ENCODE measurements at places on chromosomes 11 and 22.

DNA sequence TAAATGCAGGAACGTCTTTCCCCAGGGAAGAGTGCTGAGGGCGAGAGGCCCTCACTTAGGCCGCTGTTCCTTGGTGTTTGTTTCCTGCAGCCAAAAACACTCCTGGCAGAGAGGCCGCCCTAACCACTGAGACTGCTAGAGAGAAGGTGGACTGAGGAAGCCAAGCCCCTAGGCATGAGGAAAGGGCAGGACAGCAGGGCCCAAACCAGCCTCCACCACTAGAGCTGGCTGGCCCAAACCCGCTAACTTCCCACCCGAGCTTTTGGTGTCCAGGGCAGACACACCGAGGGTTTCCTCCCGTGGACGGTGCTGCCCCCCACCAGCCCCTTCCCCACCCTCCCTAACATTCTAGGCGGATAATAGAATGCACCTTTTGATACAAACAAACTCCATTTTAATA lies 6.0 kb downstream of the FGF19 start:
- no peak for DNase-seq

DNA sequence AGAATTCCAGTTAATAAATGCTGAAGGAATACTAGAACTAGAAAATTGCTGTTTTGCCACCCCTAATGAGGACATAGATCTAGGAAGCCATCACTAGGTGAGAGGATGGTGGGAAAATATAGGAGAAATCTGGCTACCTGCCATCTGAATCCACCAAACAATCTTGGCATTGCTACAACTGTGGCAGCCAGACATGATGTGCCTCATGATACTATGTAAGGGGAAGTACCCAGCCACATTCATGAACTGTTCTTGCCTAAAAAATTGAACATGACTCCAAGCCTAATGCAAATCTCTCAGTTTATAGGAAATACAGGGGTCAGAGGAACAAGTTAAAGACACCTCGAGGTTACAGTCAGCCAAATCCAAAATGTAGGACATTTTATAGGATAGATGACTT lies 72.8 kb downstream of the SFI1 start:
- no peak for DNase-seq

DNA sequence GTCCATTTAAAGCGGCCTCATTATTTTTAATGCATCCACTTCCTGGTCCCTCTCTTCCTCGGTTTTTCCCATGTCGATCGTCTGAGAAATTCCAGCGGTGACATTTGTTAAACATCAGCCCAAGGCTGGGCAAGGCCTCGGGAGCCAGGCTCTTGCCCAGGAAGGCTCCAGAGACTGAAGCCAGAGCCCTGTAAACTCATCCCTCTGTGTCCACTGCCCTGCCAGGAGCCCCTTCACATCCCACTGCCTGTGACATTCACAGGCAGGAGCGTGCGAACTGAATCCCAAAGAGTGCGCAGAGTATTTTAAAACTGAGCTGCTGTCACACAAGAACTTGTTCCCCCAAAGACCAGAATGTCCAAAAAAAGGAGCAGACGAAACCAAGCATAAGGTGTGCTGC lies 56.5 kb upstream of the ANO1 start:
- DNase-seq = no peak

DNA sequence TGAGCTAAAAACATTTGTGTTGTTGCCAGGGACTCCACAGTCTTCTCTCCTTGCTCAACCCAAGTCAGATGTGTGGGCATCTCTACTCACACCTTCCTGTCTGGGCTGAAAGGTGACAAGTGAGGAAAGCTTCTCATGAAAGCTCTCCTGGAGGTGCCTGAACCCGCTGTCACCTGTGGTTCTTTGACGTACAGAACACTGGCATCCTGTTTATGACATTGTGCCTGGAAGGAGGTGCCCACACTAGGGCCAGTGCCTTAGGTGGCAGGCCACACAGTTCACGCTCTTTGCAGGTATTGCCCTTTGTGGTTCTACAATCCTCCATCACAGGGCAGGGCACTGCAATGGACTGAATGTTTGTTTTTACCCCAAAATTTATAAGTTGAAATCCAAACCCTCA lies 108.5 kb downstream of the CD44 start:
- DNase-seq = no peak

DNA sequence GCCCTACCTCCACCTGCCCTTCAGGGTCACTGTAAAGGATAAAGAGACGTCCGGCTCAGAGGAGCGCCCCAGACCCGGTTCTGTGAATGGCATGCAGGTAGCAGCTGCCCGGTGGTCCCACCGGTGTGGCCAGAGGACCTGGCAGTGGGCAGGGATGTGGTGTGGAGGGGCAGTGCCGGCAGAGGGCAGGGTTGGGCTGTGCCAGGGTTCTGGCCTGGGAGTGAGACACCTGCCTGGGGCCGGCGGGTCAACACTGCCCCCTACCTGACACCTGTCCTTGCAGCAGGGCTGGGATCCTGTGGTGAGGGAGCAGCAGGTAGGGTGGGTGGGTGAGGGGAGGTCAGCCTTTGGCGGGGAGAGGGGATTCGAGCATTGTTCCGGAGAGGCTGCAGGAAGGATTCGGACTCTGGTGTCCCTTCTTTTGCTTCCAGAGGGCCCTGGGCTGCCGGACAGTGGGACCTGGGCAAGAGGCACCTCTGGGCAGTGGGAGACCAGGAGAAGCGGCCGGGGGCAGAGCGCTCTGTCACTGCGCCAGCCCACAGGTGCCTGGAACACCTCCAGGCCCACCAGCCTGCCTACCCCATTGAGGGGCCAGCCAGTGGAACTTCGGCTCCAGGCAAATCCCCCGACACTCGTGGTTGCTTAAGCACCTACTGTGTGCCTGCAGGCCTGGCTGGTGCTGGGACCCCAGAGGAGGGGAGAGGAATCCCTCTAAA lies 1.6 kb upstream of the PHLDA2 start:
- DNase-seq = no peak

DNA sequence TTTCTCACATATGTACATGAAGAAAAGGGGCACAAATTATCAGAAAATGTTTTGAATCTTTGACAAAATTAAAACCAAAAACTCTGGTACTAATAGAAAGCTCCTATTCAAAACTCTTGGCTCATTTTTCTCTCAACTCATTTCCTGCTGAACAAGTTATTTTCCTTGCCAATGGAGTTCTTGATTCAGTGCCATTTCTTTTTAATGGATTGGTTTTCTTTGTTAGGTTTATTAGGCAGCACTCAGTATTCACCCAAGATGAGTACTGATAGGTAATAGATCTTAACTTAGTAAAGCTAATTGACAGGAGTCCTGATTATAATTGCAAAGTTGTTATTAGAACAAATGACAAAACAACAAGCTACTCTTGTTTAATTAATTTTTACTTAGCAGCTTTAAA lies 279.4 kb upstream of the PDGFD start:
- DNase-seq = no peak

DNA sequence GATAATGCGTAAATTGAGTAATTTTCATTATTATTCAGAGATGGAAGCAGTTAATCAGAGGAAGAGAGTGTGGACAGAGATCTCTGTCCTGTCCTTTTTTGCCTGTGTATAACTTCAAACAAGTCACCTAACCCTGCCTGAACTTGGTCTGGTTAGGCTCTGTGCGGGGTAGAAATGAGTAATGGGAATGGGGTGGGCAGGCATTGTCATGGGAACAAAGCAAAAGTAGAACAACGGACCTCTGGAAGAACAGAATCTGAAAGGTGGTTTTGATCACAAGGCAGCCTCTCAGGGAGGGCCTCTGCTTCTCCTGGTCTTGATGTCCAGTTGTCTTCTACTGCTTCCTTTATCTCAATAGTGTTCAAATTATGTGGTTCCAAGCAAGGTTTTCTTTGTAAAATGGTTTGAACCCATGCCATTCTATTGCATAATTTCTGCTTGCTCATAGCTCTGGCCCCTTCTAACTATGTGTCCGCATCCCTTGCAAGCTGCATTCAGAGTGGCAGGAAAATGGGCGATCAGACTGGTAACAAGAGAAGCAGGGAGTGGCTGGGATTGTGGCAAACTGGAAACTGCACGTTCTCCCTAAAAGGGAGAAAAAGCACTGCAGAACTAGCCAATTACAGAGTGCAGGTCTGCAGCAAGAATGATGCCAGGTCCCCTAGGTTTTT lies 76.1 kb downstream of the PRR5L start:
- DNase-seq = no peak

GRCh38 chr11:41497974-41498373 lies 38.5 kb upstream of the LRRC4C start:
- no peak for DNase-seq

GRCh38 chr11:702462-703461 lies 3.3 kb upstream of the EPS8L2 start:
- no peak for DNase-seq

DNA sequence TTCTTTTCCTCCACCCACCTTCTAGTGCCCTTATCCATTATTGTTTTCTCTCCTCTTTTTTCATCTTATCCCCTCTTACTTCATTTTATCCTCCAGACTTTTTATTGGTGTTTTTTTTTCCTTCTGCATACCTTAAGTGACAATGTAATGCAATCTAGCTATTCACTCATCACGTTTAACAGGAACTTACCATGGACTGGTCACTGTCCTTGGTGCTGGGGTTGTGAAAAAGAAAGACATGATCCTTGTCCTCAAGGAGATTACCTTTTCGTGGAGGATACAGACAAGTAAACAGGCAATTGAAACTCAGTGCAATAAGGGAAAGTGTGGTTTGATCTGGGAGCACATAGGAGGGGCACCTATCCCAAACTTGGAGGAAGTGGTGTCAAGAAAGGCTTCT lies 20.7 kb downstream of the SYT9 start:
- no peak for DNase-seq

DNA sequence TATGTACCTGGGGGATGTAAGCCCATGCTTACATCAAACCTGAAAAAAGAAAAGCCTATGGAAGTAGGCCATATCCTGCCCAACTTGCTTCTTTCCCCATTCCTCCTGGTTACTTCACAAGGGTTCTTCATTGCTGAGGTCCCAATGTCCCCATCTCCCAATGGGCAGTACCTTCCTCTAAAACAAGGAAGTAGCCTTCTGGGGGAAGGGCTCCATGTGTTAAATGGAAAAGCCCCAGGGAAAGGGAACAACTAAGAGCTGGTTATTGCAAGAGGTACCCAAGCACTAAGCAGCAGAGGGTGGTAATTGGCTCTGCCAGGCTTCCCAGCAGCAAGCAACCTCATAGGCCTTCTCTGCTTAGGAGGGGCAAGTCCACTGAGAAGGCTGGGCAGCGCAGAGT lies 11.3 kb downstream of the TMEM216 start:
- no peak for DNase-seq

- no peak for DNase-seq
These were observed 424.6 kb downstream of the BUD13 start for GRCh38 chr11:116348226-116348625.

GRCh38 chr11:34214961-34215805 lies 109.8 kb downstream of the NAT10 start:
- DNase-seq = no peak

GRCh38 chr22:22536515-22536914 lies 16.4 kb upstream of the ZNF280A start:
- DNase-seq = no peak

DNA sequence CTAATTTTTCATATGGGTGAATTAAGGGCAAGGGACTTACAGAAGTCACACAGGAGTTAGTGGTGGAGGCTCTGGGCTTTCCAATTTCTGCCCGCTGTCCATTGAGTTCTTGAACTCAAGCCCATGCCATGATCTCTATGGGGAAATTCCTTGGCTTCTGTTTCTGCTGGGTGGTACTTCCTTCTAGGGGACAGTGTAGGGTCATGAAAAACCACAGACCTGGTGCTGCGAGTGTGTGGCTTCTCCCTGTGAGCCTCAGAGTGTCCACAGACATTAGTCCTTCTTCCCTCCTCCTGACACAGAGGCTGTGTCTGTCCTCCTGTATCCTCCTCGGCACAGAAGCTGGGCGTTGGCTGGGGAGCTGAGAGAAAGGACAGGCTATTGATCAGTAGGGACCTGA lies 6.3 kb upstream of the SEZ6L start:
- no peak for DNase-seq

GRCh38 chr11:77886401-77886800 lies 65.5 kb downstream of the AAMDC start:
- no peak for DNase-seq

- no peak for DNase-seq
These were observed 4.2 kb upstream of the SYT7 start for GRCh38 chr11:61585115-61585514.

- no peak for DNase-seq
These were observed 104.4 kb downstream of the MICAL2 start for GRCh38 chr11:12214751-12215150.

GRCh38 chr11:61747192-61747966 lies 5.1 kb upstream of the MYRF start:
- no peak for DNase-seq

GRCh38 chr22:36352803-36353507 lies 34.8 kb downstream of the MYH9 start:
- no peak for DNase-seq

GRCh38 chr11:64633555-64634159 lies 42.6 kb downstream of the SLC22A12 start:
- DNase-seq = no peak

- no peak for DNase-seq
These were observed at the start of gene OLFML1 for GRCh38 chr11:7485186-7486097. Gene OLFML1, plus strand, starts transcription at chr11:7485506. Its CDS starts 370 bp downstream, at chr11:7485876.

- DNase-seq = no peak
These were observed 235.8 kb upstream of the CCDC90B start for GRCh38 chr11:83521647-83522596.

- no peak for DNase-seq
These were observed 14.7 kb downstream of the MGAT3 start for GRCh38 chr22:39471381-39472141.

DNA sequence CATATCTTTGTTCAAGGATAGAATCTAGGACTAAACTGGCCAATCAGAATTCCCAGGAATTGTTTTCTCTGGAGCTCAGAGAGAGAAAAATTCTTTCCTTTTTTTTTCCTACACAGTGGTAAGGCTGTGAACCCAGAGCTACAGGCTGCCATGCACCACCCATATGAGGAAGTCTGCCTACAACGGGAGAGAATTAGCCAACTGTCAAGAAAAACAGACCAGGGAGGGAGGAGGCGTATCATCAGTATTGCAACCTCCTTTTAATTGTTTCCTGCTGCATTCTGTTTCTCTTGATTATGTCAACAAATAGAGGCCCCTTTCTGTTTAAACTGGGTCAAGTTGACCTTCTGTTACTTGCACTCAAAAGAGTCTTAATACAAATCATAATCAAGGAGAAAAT lies 176.5 kb upstream of the UBASH3B start:
- no peak for DNase-seq

DNA sequence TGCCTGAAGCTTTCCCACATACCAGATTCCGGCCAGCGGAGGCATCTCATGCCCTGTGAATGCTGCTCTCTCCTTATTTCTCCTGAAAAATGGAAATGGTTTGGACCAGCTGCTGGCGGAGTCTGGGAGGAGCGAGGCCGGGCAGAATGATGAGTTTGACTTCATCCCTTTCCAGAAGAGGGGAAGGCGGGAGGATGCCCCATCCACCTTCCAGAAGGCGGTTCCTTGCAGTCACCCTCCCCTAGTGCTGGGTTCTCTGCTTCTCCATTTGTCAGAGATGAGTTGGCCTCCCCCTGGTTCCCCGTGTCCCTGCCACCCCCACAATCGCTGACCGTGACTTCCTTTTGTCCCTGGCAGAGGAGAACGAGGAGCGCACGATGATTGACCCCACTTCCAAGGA lies 75.6 kb downstream of the PARVB start:
- DNase-seq = no peak

- no peak for DNase-seq
These were observed 33.1 kb downstream of the LRFN4 start for GRCh38 chr11:66889960-66890359.

- no peak for DNase-seq
These were observed 12.2 kb downstream of the FAR1 start for GRCh38 chr11:13680501-13681264.

- no peak for DNase-seq
These were observed 24.5 kb upstream of the LRRC4C start for GRCh38 chr11:41483956-41484355.

GRCh38 chr11:70618431-70619101 lies 220.2 kb downstream of the CTTN start:
- DNase-seq = no peak

GRCh38 chr11:96337541-96338431 lies 5.2 kb downstream of the MAML2 start:
- no peak for DNase-seq

All from vagina (tissue), 2 donors.